Activated CD4-positive, alpha-beta T cell treated with anti-CD3 and anti-CD28 coated beads, Interleukin-2, Interleukin-4, amounts not matched to agents 100 ng/mL and 50 ng/mL, durations not matched to agents 16 hours and 8 hours (primary cell): ENCODE measurements at places on chromosomes 1 and 21.

GRCh38 chr1:8583031-8583430 lies 234.4 kb downstream of the RERE start:
- no peak for DNase-seq

DNA sequence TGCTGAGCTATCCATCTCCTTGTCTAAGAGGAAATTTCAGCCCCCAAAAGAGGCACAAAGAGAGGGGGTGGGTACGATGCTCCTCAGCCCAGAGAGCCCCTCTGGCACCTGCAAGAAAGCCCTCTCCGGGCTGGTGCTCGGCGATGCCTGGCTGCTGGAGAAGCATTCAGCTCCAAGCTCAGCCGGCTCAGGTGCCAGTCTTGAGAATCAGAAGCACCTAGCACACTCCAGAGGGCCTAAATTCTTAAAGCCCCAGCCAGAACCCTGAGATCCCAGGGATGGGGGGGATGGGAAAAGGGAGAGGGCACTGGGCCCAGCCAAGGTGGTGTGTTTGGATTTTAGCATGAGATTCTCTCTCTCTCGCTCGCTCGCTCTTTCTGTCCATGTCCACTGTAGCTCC lies 2.9 kb downstream of the GRIK3 start:
- DNase-seq: no peak

GRCh38 chr1:46492871-46493270 lies 3.2 kb downstream of the DMBX1 start:
- DNase-seq: no peak

DNA sequence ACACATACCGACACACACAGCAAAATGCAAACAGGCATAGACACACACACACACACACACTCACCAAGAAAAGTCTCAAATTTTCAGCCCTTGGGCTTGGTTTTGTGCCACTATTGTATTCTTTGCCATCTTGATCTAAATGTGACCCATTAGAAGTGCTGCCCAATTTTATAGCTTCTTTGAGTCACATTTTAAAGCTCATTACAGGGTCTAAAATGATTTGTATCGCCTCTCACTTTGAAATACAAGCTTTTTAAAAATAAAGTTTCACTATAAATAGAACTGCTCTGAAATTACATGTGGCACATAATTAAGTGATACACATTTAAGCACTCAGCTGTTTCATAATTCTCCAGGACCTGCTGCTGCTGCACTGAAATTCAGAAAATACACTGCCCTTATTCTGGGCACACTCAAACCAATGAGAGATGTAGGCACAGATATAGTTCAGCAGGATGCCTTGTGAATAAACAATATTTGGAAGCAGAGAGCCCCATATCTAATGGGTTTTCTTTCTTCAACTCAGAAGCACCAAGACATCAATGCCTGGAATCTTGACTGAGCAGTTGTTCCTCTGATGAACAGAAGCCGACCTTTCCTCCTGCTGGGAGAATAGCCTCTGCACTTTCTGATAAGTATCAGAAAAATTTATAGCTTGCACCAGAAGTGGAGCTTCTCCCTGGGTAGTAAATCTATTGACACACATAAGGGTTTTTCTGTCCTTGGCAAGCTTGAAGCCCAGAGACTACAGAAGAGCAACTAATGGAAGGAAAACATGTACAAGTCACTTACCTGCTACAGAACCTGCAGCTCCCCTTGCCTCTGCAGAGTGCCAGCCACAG lies 37.0 kb upstream of the PLPPR4 start:
- no peak for DNase-seq

- no peak for DNase-seq
Observed at GRCh38 chr1:32919811-32920733, 18.9 kb upstream of the TMEM54 start.

DNA sequence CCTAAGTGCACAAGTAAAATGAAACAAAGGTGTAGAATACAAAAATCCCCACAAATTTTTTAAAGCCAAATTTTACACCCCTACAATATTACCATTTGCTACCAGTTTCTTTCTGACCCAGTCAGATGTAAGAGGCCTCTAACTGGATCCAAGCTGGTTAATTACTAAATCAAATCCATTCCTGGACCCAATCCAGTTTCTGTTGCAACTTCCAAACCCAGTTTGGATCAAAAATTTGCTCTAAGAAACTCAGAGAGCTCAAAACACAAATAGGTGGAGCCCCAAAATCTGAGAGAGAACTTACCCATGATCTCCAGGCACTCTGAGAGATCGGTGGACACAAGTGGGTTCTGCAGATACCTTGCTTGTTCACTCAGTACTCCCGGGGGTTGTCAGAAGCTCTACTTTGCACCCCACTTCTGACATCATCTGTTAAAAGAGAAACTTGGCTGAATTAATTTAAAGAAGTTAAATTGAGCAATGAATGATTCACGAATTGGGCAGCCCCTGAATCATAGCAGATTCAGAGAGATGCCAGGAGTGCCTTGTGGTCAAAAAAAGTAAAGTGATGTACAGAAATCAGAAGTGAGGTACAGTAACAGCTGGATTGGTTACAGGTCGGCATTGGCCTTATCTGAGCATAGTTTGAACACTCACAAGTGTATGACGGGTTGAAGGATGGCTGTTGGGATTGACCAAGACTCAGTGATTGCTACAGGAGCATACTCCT lies 448.0 kb downstream of the KCNT2 start:
- no peak for DNase-seq

DNA sequence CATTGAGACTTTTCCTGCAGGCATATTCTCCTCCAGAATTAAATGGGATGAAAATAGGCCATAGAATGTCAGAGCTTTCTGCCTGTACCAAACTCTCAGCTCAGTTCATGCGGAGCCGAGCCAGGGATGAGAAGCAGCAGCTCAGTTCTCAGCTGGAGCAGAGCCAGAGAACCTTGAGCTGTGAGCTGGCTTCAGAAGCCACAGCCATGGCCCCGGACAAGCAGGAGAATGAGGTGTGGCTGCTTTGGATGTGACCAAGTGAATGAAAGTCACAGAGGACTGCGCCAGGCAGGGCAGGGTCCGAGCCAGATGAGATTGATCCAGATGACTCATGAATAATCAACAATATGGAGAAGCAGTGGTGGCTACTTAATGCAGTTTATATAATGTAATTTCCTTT lies 633.8 kb downstream of the NCAM2 start:
- DNase-seq: no peak

GRCh38 chr1:66729523-66729922 lies 22.7 kb upstream of the DYNLT5 start:
- no peak for DNase-seq

DNA sequence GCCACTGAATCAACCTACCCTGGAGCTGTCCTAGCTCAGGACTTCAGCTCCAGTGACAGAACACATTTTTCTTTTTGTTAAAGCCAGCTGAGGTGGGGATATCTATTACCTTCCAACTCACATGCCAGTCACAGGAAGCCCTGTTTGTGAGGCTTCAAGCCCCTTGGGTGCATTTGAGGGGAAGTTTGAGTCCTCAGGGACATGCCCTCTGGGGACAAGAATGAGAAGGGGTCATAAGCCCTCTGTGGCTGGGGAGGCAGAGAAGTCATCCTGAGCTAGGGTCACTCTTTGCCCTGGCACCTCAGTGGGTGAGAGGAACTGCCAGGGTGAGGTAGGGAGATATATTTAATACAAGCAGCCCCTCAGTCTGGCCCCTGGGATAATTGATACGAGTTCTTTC lies 33.5 kb upstream of the CLDN14 start:
- no peak for DNase-seq

- no peak for DNase-seq
Observed at GRCh38 chr21:21851657-21852056, 853.4 kb downstream of the NCAM2 start.

DNA sequence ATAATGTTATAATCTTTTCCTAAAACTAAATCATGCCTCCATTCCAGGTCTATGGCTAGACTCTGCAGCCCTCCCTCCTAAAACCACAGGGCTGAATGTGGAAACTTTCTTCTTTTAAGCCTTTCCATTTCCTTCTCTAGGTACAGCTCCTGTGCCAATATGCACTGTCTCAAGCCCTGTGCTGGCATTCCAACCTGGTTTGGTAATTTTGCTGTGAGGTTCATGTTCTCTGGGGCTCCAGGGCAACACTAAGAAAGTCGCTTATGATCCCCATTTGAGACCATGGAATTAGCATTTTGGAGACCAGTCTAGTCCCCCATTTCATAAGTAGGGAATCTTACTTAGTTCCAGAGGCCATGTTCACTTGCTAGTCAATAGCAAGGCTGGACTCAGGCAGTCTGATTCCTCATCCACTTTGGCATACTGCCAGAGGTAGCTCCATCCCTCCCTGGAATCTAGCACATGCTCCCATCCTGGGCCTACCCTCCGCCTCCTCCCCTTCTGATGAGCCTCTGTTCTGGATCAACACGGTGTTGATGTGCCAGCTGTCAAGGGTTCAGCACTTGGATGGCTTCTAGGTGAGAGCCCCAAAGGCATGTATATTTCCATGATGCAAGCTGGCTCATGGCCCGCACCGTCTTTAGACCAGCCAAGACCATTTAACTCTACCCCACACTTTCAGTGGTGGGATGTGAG lies 36.5 kb downstream of the ZMYND12 start:
- DNase-seq: no peak

DNA sequence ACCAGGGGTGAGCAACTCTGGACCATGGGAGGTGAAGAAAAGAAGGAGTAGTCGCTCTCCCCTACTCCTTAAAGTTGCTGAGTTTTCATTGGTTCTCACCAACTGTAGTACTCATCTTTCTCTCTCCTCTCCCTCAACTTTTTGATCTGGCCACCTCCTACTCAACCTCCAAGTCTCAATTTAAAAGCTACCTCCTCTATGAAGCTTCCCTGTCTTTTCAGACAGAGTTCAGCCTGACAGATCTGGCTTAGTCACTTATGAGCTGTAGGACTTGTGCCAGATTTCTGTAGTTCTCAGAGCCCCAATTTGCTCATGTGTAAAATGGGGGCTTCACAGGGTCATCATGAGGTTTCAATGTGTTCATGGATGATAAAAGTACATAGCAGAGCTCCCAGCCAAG lies 34.5 kb upstream of the HTR1D start:
- DNase-seq: no peak

GRCh38 chr1:234216116-234216703 lies 157.0 kb upstream of the COA6 start:
- DNase-seq: no peak

GRCh38 chr1:167634435-167634834 lies 4.4 kb downstream of the RCSD1 start:
- DNase-seq: no peak

- no peak for DNase-seq
Observed at GRCh38 chr1:231602673-231602984, 24.0 kb upstream of the DISC1 start.

- no peak for DNase-seq
Observed at GRCh38 chr1:183505454-183506089, 33.3 kb downstream of the SMG7 start.

- no peak for DNase-seq
Observed at GRCh38 chr1:56502700-56503245, 76.6 kb downstream of the PLPP3 start.

DNA sequence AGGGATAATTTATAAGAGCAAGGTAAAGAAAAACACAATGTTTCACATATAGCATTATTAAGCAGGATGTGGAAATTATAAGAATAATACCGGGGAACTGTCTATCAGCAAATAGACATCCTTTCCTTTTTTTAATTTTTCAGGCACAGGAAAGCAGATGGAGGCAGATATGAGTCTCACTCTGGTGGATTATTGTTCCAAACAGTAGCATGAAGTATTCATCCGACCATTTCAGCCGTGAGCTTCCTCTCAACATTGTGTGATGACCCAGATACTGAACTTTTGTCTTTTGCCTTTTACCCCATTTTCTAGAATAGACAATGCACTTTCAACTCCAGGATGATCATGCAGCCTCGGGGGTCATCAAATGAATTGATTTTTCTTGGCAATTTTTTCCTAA lies 599.8 kb downstream of the ADGRL2 start:
- DNase-seq: no peak

DNA sequence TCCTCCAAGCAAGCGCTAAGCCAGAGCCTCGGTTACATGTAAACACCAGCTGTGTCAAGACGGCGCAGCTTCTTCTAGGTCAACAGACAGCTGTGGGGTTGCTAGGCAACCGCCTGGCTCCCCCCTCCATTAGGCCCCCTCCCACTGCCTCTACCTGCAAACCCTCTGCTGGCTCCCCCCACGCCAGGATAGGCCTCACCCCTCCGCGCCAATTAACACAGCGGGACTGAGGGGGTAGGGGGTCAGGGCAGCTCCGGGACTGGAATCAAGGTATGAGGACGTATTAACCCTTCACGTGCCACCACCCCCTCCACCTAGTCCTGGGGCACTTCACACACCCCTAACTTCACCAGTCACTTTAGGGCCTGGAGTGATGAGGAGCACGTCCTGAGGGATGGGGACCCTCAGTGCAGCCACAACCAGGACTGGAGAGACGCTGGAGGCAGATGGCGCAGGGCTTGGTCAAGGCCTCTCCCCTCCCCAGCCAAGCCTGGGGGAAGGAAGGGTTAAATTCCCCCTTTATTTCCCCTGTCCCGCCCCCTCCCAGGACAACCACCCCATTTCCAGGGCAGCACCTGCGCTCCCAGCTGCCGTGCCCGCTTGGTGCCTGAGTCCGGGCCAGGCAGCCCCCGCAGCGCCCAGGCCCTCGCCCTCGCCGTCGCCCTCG lies 37.4 kb upstream of the WASF2 start:
- DNase-seq: no peak

GRCh38 chr1:39204441-39205081 lies at the start of gene MACF1:
TSS of gene MACF1 (plus strand) at chr1:39204695. CDS start at chr1:39205023, 328 bp downstream.
- DNase-seq: peak; percentile 69

- no peak for DNase-seq
Observed at GRCh38 chr1:53927376-53927881, 18.1 kb downstream of the IFT25 start.

DNA sequence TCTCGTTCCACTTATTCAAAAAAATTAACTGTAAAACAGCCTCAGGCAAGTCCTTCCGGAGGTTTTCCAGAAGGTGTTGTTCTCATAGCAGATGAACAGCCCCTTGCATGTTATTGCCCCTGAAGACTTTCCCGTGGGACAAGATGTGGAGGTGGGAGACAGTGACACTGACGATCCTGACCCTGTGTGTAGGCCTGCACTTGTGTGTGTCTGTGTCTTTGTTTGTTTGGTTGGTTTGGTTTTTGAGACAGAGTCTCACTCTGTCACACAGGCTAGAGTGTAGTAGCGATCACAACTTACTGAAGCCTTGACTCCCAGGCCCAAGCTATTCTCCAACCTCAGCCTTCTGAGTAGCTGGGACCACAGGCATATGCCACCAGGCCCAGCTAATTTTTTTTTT lies 12.6 kb downstream of the ETV3L start:
- no peak for DNase-seq

GRCh38 chr1:246513619-246514343 lies 6.7 kb upstream of the SMYD3 start:
- DNase-seq: no peak

- peak; percentile 44 for DNase-seq
Observed at GRCh38 chr1:24111996-24112779, at the start of gene MYOM3. TSS of gene MYOM3 (minus strand) at chr1:24112135. CDS start at chr1:24108636, 3,499 bp downstream.

DNA sequence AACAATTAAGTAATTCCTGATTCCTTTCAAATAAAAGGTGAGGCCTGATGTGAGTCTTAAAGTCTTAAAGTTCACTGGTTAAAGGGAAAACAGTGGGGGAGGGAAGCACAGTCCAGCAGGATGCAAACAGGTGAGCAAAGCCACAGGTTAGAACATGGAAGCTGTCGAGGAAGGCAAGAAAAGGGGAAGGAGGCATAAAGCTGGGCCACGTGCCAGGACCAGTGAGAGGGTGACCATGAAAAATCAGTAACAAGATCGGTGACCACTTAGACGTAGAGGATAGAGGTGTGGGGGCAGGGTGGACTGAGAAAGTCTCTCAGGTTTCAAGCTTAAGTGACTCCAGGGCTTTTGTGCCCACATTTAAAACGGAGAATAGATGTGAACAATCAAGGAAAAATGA lies 231.3 kb downstream of the SETD4 start:
- no peak for DNase-seq

GRCh38 chr1:197481101-197481500 lies 213.0 kb downstream of the CRB1 start:
- DNase-seq: peak; percentile 34
